ENCODE measurements at places on chromosomes 1 and 21.

DNA sequence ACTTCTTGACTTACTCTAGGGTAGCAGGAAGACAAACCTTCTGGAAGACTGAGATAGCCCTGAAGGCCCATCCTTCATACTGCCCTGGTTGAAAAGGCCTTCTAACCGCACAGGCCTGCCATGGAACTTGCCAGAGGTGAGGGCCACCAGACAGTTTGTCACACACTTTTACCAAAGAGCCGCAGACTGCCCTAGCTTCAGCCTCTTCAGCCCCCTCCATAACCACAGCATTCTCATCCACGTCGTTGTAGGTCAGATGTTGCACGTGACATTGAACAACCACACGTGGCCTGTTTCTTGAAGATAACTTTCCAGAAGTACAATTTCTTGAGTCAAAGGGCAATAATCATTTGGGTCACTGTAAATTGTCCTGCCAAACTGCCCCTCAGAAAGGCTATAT is 18.9 kb downstream of the ZNF362 start:
- no peak for DNase-seq

- DNase-seq, result no peak
Observed at GRCh38 chr1:179872558-179872957, 5.0 kb downstream of the TOR1AIP2 start.

GRCh38 chr1:2990376-2991115 is 30.7 kb upstream of the ACTRT2 start:
- DNase-seq, result no peak

GRCh38 chr1:10250663-10251062 is 40.3 kb downstream of the KIF1B start:
- no peak for DNase-seq

DNA sequence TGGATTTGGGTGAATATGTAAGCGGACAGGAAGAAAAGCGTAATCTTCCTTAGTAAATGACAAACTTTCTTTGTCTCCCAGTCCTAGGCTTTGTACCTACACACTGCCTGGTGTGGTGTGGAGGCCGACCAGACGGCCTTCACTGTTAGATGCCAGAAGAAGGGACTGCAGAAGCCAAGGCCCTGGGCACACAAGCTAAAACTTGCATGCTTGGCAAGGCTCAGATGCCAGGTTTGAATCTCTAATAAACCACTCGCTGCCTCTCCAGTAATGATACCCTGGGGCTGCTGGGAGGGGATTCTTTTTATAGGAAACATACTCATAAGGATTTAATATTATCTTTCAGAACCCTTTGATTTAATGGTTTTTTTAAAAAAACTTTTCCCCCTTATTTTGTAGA is 263.8 kb downstream of the PTPRC start:
- no peak for DNase-seq

GRCh38 chr1:4853904-4854303 is 199.5 kb downstream of the AJAP1 start:
- DNase-seq, result no peak

GRCh38 chr1:234781241-234782065 is 171.5 kb upstream of the IRF2BP2 start:
- DNase-seq, result no peak

- DNase-seq, result no peak
Observed at GRCh38 chr1:242784807-242785206, 260.3 kb upstream of the PLD5 start.

DNA sequence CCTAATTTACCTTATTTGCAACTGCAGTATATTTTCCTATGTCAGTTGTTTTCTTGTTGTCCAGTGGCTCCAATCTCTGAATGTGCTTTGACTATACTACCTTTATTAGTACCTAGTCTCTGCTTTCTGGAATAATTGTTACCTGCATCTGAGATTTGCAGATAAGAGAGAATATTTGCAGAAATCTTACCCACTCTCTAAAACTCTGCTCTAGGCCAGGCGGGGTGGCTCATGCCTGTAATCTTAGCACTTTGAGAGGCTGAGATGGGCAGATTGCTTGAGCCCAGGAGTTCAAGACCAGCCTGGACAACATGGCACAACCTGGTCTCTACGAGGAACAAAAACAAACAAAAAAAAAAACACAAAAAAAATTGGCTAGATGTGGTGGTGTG is 2.0 kb upstream of the SYDE2 start:
- no peak for DNase-seq

DNA sequence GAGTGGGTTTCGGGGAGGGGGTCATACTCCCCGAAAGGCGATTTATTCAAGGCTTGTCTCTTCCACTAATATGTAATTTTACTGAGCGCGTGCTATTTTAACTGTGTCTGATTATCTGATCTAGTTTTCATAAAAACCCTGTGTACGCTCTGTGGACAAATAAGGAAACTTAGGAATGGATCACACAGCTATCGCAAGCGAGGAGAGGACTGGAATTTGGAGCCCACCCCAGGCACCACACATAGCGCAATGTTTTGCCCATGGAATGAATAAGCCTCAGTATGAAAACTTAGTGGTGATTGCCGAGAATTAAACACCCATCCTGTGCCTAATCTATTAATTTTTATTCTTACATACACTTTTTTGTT is 9.8 kb upstream of the RAB42 start:
- no peak for DNase-seq

- DNase-seq, result no peak
Observed at GRCh38 chr1:9629445-9630201, 21.9 kb upstream of the PIK3CD start.

DNA sequence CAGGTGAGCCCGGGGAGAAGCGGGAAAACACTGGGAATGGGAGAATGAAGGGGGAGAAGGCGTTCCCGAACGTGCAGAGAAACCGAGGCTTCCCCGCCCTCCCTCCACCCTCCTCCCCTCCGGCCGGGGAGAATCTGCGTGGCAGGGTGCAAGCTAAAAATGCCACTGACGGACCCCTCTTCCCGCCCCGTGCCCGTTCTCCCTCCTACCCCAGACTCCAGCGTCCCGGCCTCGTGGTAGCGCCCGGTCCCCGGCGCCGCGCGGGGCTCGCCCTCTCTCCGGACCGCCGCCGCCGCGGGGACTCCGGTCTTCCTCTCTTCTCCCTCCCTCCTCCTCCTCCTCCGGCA is 81.6 kb upstream of the AK4 start:
- DNase-seq, result no peak

- peak; percentile 90 for DNase-seq
Observed at GRCh38 chr1:64268653-64269557, 65.5 kb downstream of the UBE2U start.

- DNase-seq, result no peak
Observed at GRCh38 chr21:25896501-25897056, 161.8 kb downstream of the GABPA start.

GRCh38 chr1:181134543-181135436 is 46.3 kb downstream of the IER5 start:
- DNase-seq, result peak; percentile 65

DNA sequence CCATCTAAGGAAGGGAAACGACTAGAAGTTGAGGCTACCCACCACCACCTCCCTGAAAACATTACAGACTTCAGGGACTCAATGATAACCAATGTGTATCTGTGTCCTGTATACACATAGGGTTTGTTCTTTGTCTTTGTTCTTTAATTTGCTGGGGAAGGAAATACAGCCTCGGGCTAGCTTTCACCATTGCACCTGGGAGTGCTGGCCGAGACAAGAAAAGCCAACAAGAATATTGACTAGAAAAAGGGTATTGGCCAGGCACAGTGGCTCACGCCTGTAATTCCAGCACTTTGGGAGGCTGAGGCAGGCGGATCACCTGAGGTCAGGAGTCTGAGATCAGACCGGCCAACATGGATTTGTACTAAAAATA is 50.4 kb downstream of the MDM4 start:
- DNase-seq, result no peak

GRCh38 chr1:39788758-39789570 is at the start of gene BMP8B:
BMP8B (minus strand) TSS chr1:39788865; CDS start chr1:39788485, 380 bp downstream.
- no peak for DNase-seq

GRCh38 chr1:62235576-62235975 is 40.9 kb downstream of the L1TD1 start:
- no peak for DNase-seq

GRCh38 chr1:61268546-61269240 is 186.3 kb downstream of the NFIA start:
- DNase-seq, result no peak
